ENCODE measurements at places on chromosomes 1 and 21.
A peak's percentile ranks its signal among the peaks of the same experiment; 100 is the strongest.

DNA sequence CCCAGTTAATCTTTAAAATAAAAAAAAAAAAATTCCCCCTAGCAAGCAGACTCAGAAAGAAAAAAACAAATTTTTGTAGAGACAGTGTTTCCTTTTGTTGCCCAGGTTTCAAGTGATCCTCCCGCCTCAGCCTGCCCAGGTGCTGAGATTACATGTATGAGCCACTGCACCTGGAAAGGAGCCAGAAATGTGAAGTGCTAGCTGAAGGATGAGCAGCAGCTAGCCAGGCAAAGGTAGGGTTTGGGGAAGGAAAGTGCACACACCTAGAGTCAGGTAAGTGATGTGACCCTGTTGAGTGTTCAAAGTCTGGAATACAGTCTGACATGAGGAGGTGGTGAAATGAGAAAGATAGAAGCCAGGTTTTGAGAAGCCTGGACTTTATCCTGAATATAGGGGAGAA lies 1.7 kb downstream of the AKR1A1 start:
- no peak for DNase-seq

DNA sequence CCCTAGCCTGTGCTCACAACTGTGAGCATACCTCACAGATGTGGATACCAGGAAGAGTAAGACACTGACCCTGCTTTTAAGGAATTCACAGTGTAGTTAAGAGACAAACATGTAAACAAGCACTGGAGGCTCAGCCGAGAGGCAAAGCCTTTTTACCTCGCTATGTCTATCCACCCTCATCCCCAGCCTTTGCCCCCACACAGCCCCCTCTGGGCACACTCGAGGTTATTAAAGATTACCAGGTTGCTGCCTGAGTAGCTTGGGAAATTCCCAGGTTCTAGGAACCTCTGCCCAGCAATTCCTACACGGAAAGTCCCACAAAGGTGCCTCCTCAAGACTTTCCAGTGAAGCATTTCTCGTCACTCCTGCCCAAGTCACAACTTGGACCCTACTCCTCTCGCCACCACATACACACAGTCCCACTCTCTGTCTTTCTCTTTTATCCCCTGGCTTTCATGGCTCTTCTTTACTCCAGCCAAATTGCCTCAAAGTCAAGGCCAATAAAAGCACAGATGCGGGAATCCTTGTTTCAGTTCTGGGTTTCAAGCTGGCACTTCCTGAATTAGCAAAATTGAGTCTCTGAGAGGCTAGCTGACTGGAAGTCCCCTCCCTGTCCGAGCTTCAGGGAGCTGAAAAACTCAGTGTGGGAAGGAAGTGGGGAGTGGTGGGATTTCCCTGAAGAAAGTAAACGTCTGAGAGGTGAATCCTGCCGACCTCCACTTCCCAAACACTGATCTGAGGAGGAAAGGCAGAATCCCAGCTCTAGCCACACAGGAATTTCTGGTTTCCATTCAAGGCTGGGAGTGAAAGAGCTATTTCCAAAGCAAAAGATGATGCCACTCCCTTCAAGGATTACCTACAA lies 7.6 kb downstream of the DENND2D start:
- DNase-seq: peak; percentile 49

DNA sequence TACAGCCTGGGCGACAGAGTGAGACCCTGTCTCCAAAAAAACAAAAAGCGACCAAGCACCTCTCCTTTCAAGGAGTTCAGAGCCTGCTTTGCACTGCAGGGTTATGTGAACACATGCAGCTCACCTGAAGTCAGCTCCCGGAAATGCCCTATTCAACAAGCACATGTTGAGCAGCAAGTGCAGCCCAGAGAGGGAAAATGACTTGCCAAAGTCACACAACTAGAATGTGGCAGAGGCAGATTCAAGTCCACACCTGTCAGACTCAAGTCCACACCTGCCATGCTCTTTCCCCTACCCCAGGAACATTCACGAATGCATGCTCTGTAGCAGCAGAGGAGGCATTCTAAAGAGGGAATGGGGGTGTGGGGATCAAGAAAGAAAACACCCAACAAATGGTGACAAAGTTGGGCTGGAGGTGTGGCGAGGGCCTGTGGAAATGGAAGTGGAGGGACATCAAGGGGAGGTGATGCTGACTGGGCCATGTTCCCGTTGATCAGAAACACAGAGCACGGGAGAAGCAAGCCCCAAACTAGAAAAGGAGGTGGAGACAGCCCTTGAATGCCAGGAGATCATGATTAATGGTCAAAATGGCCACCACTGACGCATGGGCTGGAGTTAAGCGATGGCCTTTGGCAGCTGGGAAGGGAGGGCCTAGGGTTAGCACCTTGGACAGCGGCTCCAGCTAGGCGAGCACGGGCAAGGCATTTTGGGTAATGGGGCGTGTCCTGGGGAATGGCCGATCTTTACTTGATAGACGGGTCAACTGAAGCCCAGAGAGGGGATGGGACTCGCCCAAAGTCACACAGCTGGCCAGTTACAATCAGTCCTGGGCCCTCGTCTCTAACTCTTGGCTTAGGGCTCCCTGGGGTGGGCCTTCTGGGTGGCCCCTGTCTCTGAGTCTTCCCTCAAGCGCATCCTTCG lies 21.5 kb downstream of the RAP1GAP start:
- peak; percentile 78 for DNase-seq

DNA sequence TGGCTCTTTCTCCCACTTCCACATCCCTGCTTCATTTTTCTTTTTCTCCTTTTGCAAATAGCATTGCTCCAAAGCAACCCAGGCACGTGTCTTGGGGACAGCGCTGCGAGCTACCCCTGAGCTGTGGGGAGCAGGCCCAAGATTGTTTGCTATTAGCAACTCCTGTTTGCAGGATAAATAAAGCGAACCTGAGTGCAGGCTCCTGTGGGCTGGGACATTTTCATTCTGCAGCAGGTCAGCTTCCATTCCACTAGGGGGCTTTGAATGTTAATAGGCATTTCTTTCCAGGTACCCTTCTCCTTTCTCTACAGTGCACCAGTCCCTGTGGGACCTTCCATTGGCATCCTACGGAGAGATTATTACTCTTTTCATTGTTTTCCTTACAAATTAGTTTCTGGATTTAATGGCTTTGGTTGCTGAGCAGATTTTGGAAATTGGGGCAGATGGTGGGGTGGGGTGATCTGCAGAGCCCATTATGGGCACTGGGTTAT lies 54.0 kb downstream of the OLFML3 start:
- peak; percentile 44 for DNase-seq

DNA sequence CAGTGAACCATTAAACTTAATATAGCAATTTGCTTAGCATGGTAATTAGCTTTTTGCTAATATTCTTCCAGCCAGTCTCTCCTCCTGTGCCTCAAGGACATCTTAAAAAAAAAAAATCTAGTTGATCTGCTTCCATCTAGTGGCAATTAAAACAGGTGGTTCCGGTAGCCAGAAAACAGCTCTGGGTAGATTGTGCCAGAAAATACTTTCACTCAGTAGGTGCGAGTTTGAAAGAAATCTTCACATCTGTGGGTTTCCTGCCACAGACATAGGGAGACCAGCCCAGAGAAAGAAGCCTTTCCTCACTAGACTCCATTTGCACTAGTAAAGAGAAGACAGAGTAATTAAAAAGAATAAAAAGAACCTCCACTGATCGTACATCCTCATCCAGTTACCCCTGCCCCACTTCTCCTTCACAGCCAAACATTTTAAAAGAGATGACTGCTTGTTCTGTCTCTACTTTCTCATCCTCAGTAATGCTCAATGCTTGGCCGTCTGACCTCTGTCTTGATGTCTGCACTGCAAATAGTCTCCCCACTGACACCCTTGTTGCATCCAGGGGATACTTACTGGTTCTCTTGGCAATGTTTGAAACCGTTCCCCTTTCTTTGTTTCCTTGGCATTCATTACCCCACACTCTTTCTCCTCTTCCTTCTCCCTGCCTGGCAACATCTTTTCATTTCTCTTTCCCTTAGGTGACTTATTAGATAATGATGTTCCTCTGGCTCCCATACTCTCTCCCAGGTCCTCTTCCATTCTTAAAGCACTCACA lies 16.9 kb downstream of the SELL start:
- DNase-seq: no peak

DNA sequence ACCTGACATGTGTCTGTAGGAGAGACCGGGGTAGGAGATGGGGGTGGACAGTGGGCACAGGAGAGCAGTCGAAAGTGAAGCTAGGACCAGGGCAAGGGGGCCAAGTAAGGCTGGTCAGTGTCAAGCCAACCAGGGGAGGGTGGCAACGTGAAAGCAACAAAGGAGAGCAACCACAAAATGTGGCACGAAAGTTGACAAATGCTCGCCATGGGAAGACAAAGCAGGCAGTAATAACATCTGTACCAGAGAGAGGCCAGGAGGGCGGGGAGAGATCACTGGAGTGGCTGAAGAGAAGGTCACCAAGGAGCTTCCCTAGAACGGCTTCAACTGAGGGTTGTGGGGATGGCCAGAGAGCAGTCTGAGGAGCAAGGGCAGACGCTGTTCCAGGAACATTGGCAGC lies 17.0 kb downstream of the QSOX1 start:
- DNase-seq: no peak

DNA sequence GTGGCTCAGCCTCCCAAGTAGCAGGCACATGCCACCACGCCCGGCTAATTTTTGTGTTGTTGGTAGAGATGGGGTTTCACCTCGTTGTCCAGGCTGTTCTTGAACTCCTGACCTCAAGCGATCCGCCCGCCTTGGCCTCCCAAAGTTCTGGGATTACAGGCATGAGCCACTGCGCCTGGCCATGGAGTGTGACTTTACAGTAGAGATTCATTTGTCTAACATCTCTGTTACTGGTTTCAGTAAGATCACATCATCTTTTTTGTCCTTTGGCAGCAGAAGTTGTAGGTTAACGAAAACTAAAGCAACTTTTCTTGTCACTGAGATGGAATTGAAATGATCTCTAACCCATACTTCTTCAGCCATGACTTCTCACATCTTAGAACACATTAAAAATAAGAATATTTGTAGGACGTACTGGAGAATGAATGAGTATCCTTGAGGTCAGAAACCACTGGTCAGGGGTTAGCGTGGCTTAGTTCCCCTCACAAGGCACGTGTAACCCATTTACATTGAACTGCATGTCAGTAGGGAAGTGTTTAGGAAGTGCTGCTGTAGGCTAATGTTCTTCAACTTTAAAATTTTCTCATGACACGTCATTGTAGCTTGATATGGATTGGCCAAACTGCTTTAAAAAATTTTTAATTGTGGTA lies 75.9 kb downstream of the CAMTA1 start:
- DNase-seq: no peak

GRCh38 chr1:11802973-11803885 lies 2.5 kb downstream of the MTHFR start:
- DNase-seq: peak; percentile 28

DNA sequence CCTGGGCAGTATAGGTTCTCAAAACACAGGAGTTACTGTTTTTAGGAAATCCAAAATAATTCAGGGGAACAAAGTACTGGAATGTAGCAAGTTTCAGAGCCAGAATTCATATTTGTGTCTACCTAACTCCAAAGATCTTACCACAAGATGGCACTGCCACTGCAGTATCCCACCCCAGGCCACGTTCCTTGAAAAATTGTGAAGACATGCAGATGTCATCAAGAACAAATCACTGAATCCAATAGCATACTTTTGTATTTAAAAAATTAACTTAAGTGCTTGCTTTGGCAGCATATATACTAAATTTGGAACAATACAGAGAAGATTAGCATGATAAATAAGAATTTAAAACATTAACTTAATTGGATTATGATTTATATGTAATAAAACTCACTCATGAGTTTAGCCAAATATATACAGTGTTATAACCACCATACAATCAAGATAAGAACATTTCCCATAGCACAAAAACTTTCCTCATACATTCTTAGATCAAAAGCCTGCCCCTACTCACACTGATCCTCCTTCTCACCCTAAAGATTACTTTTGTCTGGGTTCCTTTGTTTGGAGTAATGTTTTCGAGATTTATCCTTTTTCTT lies 209.9 kb downstream of the FAF1 start:
- peak; percentile 39 for DNase-seq

- DNase-seq: no peak
Measured at GRCh38 chr1:151976858-151977257, 16.8 kb downstream of the S100A10 start.

DNA sequence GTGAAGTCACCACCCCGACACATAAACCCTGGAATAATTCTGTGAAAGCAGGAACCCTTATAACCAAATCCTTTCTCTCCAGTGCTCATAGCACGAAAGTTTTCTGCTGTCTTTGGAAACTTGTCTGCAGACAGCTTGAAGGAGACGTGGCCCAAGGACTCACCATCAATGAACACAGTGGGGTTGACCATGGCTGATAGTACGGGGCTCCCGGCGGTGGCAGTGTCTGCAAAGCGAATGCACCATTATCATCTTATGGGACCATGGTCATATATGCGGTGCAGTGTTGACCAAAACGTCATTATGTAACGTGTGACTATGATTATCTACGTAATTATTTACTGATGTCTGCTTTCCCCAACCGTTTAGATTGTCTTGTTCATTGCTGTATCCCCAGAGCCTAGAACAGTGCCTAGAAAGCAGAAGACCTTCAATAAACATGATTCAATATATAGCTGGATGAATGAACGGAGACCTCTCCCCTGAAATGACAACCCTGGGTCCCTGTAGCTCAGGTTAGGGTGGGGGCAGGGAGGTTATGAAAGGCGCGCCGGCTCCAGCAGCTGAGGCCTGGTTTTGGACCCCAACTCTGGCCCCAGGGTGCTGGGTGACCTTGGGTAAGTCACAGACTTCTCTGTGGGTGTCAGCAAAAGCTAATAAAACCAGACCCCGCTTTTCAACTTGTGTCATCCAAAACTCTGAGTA lies 128.4 kb upstream of the ZBTB40 start:
- DNase-seq: no peak

DNA sequence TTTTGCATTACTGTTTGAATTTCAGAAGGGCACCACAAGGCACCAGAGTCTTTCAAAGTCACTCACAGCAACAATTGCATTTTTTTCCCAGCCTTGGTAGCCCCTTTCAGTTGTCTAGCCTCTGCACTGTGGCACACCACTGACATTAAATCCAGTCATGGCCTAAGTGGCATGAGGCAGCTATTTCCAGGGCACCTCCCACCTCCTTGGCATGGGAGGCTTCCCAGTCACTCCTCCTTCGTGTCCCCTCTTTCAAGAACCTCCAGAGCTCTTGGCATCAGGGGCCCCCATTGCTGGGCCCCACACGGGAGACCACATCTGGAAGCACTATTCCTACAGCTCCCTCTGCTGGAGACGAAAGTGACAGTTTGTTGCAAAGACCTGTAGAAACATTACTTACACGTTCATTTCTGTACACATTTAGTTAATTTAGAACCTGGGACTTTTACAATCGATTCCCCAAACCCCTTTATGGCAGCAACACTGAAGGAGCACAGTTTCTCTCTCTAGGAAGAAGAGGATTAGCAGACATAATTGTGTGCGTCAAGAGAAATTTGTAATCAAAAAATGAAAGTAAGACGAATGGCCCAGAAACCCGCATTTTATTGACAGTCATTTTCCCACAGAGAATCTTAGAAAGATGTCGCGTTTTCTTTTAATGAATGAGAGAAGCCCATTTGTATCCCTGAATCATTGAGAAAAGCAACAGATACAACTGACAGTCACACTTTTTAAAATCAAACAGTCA lies 5.7 kb upstream of the CHD5 start:
- peak; percentile 64 for DNase-seq

- DNase-seq: no peak
Measured at GRCh38 chr21:15160136-15160535, 95.3 kb upstream of the NRIP1 start.

GRCh38 chr1:15277447-15277838 lies 30.4 kb downstream of the FHAD1 start:
- no peak for DNase-seq

- DNase-seq: no peak
Measured at GRCh38 chr1:86282611-86283010, 113.5 kb downstream of the ODF2L start.

- DNase-seq: peak; percentile 96
Measured at GRCh38 chr1:244862699-244863490, 1.4 kb downstream of the HNRNPU start.

GRCh38 chr1:156987715-156988114 lies 57.8 kb downstream of the ARHGEF11 start:
- DNase-seq: no peak

- DNase-seq: no peak
Measured at GRCh38 chr1:50436489-50436888, 13.2 kb upstream of the DMRTA2 start.
